NCI-H1436 treated with DMSO at 0.1 percent for 48 hours (cell line): ENCODE measurements at places on chromosomes 13 and 19.

- no peak for DNase-seq
Observed at GRCh38 chr19:13579388-13580060, 73.2 kb upstream of the CACNA1A start.

DNA sequence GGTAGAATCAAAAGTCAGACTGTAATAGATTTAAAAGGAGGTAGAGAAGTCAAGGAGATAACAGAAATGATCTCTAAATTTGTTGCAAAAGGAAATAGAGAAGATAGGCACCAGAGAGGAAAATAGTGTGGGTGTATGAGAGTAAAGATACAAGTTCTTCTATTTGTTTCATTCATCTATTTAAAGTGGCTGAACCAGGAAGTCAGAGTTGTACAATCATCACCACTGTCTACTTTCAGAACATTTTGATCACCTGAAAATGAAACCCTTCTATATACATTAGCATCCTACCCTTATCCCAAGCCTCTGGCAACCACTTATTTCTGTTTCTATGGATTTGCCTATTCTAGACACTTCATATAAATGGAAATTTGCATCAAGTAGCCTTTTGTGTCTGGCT is 36.7 kb downstream of the INTS6 start:
- no peak for DNase-seq

GRCh38 chr19:41587838-41588210 is 11.9 kb downstream of the CEACAM21 start:
- DNase-seq: no peak

DNA sequence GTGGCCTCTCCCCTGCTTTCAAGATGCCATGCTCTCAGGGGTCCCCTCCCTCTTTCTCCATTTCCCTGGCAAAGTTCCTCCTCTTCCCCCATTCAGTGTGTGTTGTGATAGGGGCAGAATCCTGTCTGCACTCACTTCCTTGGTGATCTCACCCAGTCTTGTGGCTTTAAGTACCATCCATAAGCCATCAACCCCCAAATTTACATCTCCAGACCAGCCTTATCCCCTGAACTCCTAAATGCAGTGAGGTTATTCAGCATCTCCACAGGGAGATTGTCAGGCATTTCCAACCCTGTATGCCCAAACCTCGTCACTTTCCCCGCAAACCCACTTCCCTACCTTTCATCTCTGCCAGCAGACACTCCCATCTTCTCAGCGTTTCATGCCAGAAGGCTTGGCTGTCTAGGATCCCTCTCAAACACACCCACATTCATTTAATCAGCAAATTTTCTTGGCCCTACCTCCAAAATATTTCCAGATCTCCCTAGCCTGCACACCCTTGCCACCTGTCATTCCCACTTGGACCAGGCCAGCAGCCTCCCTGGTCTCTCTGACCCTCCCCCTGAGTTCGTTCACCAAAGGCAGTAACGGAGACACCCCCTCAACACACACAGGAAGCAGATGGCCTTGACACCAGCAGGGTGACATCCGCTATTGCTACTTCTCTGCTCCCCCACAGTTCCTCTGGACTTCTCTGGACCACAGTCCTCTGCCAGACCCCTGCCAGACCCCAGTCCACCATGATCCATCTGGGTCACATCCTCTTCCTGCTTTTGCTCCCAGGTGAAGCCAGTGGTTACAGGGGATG is at the start of gene HCST:
HCST (plus strand) TSS at position 676 of the 808 bp plus-strand sequence; CDS start at position 741, 65 bp downstream.
- no peak for DNase-seq

DNA sequence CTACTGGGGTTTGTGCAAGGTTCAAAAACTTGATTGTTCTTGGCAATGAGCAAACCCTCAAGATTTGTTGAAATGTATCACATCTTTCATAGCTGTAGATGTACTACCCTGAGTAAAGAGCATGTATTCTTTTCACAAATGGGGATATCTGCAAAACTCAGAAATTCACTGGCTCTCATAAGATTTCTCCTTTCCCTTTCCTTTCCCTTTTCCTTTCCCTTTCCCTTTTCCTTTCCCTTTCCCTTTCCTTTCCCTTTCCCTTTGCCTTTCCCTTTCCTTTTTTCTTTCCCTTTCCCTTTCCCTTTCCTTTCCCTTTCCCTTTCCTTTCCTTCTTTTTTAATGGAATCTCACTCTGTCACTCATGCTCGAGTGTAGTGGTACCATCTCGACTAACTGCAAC is 69.1 kb downstream of the FNDC3A start:
- DNase-seq: no peak

DNA sequence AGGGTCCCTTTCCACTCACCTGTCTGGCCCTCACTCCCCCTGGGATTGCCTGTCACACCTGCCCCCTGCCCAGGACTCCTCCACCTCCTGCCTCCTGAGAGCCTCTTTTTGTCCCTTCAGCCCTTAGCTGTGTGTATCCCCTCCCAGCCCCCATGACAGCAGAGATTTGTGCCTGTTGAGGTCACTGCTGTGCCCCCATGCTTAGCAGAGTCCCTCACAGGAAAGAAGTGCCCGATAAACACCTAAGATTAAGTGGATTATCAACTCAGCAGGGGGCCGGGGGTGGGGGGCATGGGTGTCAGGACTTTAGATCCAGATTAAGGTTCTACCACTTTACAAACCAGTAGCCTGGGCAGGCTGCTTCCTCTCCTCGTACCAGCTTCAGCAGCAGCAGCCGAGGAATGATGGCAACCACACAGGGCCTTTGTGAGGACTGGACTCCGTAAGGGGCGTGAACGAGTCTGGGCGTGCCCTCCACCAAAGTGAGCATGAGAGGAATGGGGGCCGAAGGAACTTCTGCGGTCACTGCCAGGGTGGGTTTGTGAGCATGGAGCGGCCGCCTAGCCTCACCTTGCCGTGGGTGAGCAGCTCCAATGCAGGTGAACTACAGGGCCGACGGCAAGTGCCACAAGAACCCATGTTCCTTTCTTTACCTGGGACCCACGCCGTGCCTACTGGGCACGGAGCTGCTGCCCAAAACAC is 36.1 kb downstream of the ZNF787 start:
- DNase-seq: no peak
